ENCODE measurements at places on chromosomes 6 and 20.

DNA sequence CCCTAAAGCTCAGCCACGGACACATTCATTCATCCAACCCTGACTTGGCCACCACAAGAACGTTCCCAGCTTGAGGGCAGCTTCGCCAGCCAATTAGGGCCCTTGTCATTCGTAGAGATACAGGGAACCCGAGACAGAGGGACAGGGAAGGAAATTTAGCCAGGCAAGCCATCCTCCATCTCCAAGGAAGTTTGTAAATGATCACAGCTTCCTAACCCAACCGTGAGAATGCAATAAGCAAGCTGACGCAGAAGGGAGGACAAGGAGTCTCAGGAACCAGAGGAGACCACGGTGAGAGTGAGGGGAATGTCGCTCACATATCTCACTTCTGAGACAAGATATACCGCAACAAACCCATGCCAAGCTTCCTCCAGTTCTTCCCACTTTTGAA is 1.4 kb downstream of the TRAM2 start:
- no peak for DNase-seq

- peak; percentile 89 for DNase-seq
These were observed 15.8 kb upstream of the RBPJL start for GRCh38 chr20:45290677-45291355.

DNA sequence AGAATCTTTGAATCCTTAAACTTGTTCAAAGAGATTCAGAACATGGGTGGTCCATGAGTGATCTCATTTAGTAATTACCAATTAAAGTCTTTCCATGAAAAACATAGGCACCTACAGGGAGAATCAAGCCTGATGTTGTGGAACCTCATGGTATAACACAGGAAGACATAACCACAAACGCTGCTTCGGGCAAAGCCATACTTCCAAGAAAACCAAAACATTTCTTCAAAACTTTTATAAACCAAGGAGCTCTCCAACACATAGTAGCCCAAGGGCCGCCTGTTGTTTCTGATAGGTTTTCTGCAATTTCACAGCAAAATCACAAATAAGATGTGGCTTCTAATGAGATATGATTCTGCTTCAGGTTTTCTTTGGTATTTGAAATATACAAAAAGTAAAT is 2.5 kb downstream of the CHD6 start:
- no peak for DNase-seq

- no peak for DNase-seq
These were observed 46.9 kb downstream of the MAP3K4 start for GRCh38 chr6:161038229-161039031.

DNA sequence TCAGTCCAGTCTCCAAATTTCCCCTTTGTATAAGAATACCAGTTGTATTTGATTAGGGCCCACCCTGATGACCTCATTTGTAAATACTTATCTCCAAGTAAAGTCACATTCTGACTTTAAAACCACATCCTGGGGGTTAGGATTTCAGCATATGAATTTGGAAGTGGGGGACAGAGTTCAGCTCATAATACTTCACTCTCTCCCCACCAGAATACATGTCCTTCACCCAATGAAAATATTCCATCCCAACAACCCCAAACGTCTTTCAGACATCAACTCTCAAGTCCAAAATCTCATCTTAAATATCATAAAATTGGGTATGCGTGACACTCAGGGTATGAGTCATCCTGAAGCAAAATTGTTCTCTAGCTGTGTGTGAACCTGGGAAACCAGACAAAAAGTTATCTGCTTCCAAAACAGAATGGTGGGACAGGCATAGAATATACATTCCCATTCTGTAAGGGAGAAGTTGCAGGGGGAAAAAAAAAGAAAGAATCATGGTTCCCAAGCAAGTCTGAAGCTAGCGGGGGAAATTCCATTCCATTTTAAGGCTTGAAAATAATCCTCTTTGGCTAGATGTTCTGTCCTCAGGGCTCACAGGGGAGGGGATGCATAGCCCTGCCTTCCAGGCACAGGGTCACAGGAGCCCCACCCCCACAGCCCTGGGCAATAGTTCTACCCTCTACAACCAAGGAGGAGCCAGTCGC is 113.9 kb downstream of the ADAT2 start:
- no peak for DNase-seq

DNA sequence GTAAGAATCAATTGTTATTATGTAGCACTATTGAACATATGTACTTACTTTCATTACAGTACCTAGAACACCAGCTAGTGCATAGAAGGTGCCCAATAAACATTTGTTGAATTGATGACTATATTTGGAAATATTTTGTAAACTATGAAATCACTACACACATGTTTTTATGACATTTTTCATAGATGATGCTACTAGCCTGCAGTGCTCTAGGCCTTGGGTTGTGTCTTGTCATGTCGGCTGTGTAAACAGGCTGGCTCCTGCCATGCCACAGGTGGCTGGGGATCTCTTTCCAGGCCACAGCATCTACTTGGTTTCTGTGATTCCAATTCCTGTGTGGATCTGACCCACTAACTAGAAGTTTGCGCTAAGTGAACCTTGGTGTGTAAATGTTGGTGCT is 43.3 kb upstream of the EDN1 start:
- no peak for DNase-seq

- no peak for DNase-seq
These were observed 27.2 kb upstream of the CNKSR3 start for GRCh38 chr6:154537511-154538325.

DNA sequence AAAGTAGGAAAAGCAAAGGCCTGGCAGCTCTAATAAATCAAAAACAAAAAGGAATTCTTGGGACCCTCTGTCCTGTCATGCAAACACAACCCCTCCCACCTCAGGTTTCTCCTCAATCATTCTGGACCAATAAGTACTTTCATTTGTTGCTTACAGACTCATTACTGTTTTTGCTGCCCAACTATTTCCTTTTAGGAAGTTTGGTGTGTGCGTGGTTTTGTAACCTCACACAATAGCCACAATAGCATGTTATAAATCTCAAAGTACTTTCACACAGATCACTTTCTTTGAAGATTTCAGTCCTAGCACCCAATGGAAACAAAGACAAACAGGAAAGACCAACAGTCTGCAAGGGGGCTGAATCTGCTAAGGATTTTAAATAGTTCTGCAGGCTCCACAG is 4.5 kb downstream of the MRPL14 start:
- peak; percentile 43 for DNase-seq

GRCh38 chr6:125797886-125798444 is 7.2 kb downstream of the NCOA7 start:
- DNase-seq, result no peak

DNA sequence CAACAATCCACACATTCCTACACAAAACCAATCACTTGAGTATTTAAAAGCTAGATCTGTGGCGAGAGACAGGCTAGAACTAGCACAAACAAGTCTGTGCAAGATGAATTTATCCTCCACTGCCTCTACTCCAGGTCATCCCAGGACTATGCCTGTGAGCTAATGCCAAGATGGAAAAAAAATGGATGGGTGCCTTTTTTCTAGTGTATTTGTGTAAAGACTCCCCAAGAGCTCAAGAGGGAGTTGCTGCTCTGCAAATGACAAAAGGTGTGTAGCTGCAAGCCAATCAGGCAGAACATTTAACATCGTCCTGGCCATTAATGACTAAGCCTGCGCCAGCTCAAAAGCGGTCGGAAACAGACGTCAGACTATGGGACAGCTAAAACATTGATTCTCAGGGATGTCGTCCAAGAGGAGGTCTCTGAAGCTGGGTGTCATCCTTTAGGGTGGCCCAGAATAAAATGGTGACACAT is 21.9 kb downstream of the ATXN1 start:
- no peak for DNase-seq

- DNase-seq, result peak; percentile 39
These were observed 9.1 kb upstream of the ZNFX1 start for GRCh38 chr20:49286689-49287551.

GRCh38 chr20:4563031-4563430 is 158.7 kb upstream of the PRND start:
- DNase-seq, result no peak

DNA sequence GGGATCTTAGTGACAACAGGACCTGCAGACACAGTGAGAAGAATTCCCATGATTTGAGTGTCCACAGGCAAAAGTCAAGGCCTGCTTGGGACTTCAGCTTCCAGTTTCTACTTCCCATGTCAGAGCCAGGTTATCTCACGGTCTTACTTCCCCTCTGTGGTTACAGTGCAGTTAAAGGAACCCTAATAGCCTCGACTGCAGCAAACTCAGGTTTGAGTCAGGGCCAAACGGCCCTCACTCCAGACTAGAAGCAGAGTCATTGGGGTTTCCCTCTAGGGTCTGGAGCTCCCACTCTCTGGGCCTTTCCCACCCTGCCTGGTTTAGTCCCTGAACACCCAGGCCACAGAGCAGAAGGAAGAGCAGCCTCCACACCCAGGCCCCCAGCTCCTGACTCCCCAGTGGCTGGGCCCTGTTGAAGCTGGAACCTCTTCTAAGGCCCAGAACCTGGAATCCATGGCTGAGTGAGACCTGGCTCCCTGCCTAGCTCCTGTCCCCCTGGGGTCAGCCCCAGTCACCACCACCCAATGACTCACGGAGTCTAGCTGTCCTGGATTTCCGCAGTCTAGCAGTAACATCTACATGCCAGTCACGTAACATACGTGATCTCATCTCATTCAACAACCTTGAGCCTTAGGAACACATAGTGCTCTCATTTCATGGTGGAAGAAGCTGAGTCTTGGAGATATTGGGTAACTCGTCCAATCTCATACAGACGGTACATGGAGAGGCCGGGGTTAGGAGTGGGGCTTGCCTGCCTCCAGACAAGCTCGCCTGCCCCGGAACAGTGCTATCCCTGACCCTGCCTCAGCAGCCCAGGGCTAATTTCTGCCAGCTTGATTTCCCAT is 9.2 kb upstream of the GHRH start:
- DNase-seq, result peak; percentile 89

All from suppressor macrophage (primary cell).